ENCODE measurements at places on chromosomes 6 and 20.

- DNase-seq = peak; percentile 54
Measured at GRCh38 chr20:45059022-45059728, 41.8 kb downstream of the KCNS1 start.

DNA sequence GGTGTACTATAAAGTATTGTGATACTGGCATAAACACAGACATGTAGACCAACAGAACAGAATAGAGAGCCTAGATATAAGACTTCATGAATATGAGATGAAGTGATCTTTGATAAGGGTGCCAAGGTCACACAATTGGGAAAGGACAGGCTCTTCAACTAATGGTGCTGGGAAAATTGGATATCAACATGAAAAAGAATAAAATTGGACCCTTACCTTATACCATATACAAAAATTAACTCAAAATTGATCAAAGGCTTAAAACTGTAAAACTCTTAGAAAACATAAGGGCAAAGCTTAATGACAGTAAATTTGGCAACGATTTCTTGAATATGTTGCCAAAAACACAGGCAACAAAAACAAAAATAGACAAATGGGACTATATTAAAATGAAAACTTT, 44.8 kb upstream of the TRAM2 start:
- DNase-seq = no peak

- DNase-seq = no peak
Measured at GRCh38 chr20:41407607-41408006, 41.0 kb upstream of the EMILIN3 start.

GRCh38 chr6:90230548-90231215, 66.0 kb downstream of the BACH2 start:
- no peak for DNase-seq

- no peak for DNase-seq
Measured at GRCh38 chr6:167662881-167663205, 163.9 kb upstream of the AFDN start.

DNA sequence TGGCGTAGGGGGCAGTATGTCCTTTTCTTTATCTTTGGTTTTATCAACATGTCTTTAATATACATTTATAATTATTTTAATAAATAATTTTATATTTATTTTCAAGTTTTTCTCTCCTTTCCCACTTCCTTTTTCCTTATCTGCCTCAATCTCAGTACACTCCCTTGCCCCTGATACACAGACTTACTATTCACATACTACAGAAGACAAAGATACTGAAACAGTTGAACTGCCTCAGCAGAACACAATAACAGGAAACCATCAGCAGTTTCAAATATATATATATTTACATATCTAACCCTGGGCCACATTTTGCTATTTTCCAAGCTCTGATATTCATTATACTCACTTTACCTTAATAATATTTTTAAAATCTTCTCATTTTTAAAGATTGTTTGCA, 19.8 kb downstream of the IBTK start:
- no peak for DNase-seq

GRCh38 chr6:91127752-91128151, 540.9 kb upstream of the MAP3K7 start:
- DNase-seq = no peak

DNA sequence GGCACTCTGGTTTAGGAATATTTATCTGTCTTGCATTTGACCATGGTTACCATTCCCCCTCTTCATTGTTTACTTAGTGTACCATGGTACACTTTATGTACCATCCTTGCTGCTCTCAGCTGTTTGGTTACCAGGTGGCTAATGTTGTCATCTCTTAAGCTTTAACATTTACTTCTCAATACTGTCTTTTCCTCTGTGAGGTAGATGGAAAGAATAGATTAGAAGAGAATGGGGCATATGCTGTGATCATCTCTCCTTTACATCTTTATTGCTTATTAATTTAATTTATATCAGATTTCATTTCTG, 109.2 kb downstream of the NCOA3 start:
- DNase-seq = no peak

- no peak for DNase-seq
Measured at GRCh38 chr6:163866192-163866591, 451.7 kb downstream of the QKI start.

GRCh38 chr6:101404775-101405174, 11.3 kb downstream of the GRIK2 start:
- DNase-seq = no peak

- DNase-seq = no peak
Measured at GRCh38 chr20:23152902-23153301, 66.8 kb upstream of the CD93 start.

GRCh38 chr20:44247586-44248409, 690 bp downstream of the GDAP1L1 start:
- peak; percentile 12 for DNase-seq

DNA sequence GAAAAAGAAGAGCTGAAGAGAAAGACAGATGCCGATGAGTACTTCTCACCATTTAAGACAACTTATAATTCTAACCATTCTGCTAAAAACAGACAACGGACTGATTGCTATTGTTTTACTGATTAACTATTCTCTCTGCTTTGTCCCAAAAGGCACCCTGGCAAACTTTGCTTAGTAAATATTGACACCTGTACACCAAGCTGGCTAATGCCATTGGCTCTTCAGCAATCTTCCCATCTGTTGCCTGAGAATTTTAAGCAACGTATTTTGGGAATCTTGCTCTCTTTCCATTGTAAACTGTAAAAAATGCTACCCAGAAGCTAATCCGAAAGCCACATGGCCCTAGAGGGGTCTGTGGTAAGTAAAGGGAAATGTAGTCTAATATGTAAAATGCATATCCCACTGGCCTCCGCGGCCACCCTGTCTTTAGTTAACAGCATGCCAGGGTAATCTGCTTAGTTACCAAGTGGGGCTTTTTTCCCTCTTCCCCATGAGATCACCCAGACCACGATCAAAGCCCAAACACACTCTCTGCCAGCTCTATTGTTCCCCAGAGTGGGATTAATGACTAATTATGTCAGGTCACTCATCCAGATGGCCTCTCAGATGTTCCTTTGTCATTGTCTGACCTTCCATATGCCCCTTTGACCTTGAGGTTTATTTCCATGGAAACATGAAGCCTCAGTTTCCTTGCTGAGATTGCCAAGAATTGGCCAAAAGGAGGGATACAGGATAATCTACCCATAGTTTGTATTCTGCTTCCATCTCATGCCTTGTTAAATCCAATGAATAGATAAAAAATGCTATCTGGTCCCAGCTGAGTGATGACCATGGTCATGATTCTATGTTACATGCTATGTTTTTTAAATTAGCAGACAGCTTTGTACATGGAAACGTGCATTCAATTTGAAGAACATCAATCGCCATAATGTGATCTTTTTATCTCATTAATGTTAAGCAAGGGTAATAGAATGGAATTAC, 216.4 kb upstream of the MCHR2 start:
- DNase-seq = no peak

DNA sequence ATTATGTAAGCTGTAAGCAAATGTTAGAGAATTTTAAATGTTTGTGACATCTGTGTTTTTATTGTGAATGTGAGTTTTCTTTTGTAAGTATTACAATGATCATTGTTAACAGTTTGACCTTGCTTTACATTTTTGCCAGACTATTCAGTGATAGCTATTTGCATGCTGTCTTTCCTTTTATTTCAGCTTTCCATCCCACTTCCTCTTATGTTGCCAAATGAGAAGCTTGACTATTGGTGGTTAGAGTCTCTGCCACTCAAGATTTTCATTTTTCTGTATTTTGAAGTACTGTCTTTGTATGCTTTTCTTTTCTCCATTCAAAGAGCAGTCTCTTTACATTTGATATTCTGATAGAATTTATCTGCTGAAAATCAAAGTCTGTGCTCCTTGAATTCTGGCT, 104.1 kb downstream of the PRIM2 start:
- DNase-seq = no peak

DNA sequence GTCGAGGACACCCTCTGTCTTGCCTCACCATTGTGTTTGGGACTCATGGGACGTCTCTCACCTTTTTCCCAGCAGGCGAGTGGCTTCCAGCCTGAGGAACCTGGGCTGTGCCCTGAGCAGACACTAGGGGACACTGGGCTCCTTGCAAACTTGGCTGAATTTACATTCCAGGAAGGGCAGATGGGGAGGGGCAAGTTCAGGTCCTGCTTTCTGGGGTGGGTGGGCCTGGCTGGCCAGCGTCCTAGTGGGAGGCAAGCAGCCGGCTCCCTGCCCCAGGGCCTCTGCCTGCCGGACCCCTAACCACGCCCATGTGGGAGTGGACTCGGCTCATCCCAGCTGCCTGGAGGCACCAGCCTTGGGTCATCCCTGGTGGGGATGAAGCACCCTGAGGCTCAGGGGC, 48.2 kb upstream of the MLN start:
- DNase-seq = no peak

DNA sequence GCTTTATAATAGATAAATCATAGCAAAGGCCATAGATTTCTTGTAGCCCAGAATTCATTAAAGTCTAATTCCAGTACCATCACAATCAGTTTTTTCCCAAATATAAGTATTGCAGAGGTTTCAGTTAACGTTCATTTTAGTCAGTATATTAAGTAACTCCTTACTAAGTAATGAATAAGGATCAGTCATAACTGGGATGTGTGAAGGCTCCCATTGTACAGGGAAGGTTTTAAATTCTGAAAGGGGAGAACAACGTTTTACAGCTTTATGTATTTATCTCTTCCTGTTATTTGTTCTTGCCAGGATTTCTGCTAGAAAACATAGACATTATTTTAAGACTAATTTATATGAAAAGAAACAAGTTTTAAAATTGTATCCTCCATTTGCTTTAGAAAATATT, 215.5 kb upstream of the LAMP5 start:
- no peak for DNase-seq

- DNase-seq = no peak
Measured at GRCh38 chr6:131721161-131721560, 10.3 kb upstream of the CTAGE9 start.

- no peak for DNase-seq
Measured at GRCh38 chr6:105301756-105302616, 100.9 kb downstream of the PREP start.

DNA sequence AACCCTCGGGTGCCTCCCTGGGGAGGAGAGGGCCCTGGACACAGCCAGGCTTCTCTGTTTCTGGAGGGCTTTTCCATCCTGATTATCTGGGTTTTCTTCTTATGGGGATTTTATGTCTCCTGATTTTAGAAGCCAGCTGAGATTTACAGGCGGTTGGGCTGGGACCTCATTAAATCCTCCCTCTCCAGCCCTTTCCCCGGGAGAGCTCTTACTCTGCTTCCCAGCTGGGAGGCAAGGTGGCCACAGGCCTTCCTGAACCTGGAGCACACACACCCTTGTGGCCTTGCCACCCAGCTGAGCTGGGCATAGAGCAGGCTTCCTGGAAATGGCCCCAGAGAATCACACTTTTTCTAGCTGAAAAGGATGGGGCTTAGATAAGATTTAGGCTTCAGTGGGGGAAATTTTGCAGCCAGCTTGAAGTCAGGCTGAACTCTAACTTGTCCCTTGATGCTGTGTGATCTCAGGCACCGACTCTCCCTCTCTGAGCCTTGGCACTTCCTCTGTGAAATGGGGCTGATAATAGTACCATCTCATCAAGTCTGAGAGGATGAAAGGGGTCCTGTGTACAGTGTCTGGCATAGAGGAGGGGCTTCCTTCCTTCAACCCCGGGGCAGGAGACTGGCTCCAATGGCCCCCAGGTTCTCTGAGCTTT, 16.6 kb downstream of the VSTM2L start:
- DNase-seq = no peak

- no peak for DNase-seq
Measured at GRCh38 chr6:136962661-136963060, 40.6 kb downstream of the SLC35D3 start.

- no peak for DNase-seq
Measured at GRCh38 chr6:14118446-14118845, 874 bp downstream of the CD83 start.

DNA sequence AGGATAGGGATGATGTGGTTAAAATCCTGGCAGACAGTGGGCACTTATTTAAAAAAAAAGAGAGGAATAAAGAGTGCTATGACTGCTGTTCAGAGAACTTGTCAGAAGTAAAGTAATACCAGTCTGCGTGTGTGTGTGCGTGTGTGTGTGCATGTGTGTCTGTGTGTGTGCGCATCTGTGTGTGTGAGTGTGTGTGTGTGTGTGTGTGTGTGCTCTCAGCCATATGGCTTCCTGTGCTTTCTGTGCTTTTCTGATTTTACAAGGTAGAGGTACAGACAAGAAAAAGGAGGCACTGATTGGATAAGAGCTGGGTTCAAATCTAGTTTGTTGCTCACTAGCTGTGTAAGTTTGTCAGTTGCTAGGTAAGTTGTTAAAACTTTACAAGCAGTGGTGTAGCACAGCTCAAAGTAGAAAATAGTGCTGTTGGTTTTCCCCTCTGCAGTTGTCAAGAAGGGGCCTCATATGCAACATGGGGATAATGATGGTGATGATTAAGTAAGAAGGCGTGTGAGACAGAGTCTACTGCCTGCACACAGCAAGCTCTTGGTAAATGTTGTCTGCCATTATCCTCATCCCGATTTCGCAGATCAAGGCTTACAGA, 155.3 kb upstream of the ZNF217 start:
- DNase-seq = peak; percentile 77

- DNase-seq = no peak
Measured at GRCh38 chr20:61719691-61720347, 345.9 kb downstream of the TAF4 start.

GRCh38 chr6:56311061-56311460, 63.7 kb upstream of the COL21A1 start:
- DNase-seq = no peak

GRCh38 chr6:26336355-26337198, 28.4 kb upstream of the BTN3A2 start:
- DNase-seq = peak; percentile 69

DNA sequence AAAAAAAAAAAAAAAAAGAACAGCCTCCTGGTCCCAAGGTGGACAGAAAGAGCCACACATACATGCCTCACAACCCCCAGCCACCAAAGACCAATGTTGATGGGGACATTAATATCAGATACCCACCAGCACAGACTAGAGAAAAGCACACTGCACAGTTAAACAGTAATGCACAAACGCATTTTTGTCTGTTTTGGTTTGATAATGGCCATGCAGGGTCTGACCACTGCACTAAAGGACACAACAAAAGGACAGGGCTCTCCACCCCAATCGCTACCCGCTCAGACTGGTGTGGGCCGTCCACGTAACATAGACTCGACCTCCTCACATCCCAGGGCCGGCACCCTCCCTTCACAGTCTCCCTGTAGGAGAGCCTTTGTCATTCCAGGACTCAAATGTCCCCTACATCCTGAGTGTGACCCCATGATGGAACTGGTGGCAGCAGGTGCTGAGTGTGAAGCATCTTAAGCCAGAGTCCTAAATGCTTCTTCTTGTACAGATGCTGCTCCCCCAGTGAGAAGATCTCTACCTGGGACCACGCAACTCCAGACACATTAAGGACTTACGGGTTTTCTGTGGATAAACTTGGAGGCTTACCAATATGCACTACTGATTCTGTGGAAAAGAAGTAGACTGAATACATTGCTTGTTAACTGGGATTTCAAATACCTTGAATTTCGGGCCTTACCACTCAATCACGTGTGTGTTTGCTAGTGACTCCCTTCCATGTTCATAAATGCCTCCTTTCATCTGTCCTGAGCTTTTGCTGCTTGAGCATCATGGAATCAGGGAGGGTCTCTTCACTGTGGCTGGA, 28.0 kb downstream of the RRBP1 start:
- DNase-seq = no peak
